Karpas-422 (cell line): ENCODE measurements at places on chromosomes 5 and 9.

DNA sequence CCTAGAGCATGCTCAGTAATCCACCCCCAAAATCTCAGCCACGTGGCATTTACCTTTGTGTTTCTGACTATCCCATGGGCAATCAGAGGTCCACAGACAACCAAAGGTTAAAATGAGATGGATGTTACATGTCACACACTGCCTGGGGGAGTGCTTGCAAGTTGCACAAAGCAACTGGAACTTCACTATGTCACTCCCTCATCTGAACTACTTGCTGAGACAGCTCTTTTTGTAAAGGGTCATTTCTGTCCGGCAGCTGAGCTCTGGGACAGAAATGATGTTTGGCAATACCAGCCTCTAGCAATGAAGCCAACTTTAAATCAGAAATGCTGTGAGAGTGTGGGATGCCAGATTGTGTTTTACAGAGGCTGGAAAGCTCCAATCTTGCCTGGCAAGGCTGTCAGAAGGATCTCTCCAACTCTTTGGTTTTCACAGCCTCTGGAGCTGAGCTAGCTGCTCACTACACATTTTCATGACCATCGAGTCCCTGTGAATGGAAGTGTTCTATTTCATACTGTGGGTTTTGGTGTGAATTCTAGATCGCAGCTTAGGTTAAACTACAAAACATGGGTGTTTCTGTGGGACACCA lies 66.3 kb upstream of the TMEM215 start:
- DNase-seq, result no peak

DNA sequence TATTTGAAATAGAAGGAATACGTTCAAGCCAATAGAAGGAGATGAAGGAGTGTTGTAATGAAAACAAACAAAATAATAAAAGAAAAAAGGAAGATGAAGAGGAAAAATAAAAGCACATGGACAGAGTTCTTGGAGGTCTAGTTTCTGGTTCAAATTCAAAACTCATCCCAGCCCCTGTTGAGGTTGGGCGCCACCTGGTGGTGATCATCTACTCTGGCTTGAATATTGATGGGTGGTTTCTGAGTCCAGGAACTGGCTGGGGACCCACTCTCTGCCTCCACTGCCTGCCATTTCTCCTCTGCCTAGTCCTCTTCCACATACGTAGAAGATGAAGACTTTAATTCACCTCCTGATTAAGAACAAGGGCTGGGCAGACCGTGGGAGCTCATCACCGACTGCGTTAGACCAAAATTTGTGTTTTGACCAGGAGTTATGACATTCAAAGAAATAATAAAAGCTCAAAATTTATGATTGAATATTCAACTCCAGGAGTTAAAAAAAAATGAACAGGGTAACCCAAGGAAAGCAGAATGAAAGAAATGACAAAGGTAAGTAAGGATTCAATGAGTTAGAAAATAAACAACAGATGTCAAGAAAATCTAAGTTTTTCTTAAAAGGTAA lies 99.0 kb upstream of the SLC1A3 start:
- peak; percentile 86 for DNase-seq

GRCh38 chr5:80554646-80555045 lies 15.4 kb downstream of the ANKRD34B start:
- no peak for DNase-seq

DNA sequence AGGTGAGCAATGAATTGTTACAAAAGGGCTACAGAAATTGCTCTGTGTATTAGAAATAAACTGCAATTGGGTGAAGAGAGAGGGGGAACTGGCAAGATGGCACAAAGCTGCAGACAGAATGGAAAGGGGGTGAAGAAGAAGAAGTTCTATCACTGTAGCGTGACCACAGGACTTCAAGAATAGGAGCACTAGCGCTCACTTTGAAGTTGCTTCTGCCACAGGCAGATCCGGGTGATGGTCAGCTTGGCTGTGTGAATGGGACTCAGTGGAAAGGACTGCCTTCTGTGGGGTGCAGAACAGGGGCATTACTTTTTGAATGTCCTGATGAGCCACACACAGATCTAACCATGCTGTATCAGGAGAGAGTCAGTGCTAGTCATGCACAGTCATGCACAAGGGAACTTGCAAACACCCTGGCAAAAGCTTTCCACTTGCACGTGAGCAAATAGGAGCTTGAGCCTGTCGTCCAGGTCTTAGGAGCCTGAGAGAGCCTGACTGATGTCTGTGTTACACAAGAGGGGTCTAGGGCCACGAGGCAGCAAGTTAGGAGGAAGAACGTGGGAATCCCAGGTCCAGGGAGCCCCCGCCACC lies 16.3 kb downstream of the IL5 start:
- DNase-seq, result no peak

- DNase-seq, result no peak
These were observed 211.7 kb downstream of the LRRC70 start for GRCh38 chr5:62790348-62790747.

- DNase-seq, result no peak
These were observed 39.0 kb downstream of the ERAP1 start for GRCh38 chr5:96768708-96769251.

DNA sequence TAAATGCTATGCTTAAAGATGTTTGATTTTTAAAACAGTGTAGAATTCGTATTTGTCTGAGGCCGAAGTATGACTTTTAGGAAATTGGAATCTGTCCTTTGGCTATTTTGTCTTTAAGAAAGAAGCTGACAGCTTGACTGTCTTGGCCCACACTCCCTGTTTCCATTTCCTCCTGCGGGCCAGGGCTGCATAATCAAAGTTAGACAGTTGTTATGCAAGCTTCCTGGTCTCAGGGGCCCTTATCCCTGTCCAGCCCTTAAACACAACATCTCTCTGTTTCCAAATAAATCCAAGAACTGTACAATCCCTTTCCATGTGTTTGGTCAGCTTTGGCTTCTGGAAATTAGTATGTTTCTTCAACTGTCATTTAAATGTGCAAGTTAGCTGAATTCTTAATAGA lies 54.6 kb upstream of the ECM2 start:
- DNase-seq, result no peak

DNA sequence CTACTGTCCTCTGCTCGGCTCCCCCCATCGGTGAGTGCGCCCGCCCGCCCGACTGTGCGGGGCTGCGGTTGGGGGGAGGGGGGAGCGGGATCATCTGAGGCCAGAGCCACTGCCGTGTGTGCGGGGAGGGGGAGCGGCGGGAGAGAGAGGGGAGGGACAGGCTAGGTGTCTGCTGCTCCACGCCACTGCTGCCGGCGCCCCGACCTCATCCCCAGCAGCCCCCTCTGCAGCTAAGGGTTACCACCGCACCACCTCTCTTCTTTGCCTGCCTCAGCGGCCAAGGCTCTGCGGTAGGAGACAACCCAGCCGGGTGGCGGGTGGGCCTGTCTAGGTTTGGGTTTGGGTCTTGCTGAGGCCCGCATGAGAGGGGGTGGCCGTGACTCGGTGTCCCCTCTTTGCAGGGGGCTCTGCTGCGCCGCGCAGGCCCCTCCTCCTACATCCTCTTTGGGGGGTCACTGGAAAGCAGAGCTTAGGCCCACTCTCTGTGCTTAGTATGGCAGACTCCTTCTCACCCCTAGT lies 670 bp upstream of the PURA start:
- DNase-seq, result peak; percentile 44

GRCh38 chr5:92580814-92581213 lies 1000.2 kb downstream of the NR2F1-AS1 start:
- no peak for DNase-seq

GRCh38 chr5:52997424-52997823 lies 8.3 kb downstream of the ITGA2 start:
- DNase-seq, result no peak

- DNase-seq, result no peak
These were observed 22.9 kb downstream of the LSM11 start for GRCh38 chr5:157766442-157766841.

- no peak for DNase-seq
These were observed 18.4 kb upstream of the VPS13A start for GRCh38 chr9:77158772-77159513.

DNA sequence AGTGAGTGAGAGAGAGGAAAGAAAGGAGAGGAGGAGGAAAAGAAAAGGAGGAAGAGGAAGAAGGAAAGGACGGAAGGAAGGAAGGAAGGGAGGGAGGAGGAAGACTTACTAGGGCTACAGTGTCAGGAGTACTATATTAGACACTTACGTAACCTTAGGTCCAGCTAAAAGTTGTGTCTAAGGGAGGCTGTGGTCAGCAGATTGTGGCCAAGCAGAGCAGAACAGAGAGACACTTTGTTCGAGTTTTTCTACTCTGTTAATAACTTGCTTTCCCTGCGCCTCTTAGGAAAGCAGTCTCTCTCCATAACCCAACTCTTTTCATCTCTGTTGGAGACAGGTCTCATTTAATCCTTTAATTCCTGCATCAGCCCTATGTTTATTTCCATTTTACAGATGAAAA lies 138.9 kb downstream of the KCNN2 start:
- DNase-seq, result no peak

GRCh38 chr5:10138395-10139057 lies 111.2 kb downstream of the ATPSCKMT start:
- DNase-seq, result no peak

GRCh38 chr9:15240927-15241326 lies 66.1 kb downstream of the TTC39B start:
- DNase-seq, result no peak
